Hematopoietic multipotent progenitor cell treated with erythropoietin and hydrocortisone succinate and interleukin-3 and kit ligand, for 4 days (in vitro differentiated cells): ENCODE measurements at places on chromosomes 12 and 14.
A peak's percentile ranks its signal among the peaks of the same experiment; 100 is the strongest.

DNA sequence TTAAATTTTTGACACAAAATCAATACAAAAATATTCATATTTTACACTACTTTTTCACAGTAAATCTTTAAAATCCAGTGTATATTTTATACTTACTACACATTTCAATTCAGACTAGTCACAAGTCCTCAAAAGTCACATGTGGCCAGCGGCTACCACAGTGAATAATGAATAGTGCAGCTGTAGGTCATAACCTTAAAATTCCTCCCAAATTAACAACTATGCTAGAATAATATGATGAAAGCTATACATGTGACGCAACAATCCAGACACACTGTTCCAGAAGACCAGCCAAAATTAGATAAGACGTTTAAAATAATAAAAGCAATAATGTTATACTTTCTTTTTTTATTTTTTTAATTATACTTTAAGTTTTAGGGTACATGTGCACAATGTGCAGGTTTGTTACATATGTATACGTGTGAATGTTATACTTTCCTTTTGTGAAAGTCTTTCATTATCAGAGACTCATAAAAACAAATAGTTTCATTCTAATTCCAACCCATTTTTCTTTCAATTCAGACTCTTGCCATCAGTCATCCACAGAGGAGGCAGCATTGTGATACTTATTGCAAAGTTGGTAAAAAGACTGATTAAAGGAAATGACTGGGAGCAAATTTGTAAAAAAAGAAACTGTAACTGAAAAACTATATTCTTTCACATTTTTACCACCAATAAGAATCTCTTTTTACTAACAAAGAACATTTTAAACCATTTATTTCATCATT lies 67.0 kb downstream of the C2CD5 start:
- DNase-seq = no peak

- DNase-seq = no peak
Observed at GRCh38 chr14:99069946-99070345, 202.1 kb downstream of the BCL11B start.

- DNase-seq = no peak
Observed at GRCh38 chr14:50453869-50454268, 57.2 kb upstream of the CDKL1 start.

- no peak for DNase-seq
Observed at GRCh38 chr14:92944976-92945375, 22.0 kb downstream of the CHGA start.

GRCh38 chr12:3101309-3102024 lies 24.3 kb downstream of the TSPAN9 start:
- no peak for DNase-seq

- no peak for DNase-seq
Observed at GRCh38 chr14:89811954-89812575, 142.5 kb downstream of the EFCAB11 start.

DNA sequence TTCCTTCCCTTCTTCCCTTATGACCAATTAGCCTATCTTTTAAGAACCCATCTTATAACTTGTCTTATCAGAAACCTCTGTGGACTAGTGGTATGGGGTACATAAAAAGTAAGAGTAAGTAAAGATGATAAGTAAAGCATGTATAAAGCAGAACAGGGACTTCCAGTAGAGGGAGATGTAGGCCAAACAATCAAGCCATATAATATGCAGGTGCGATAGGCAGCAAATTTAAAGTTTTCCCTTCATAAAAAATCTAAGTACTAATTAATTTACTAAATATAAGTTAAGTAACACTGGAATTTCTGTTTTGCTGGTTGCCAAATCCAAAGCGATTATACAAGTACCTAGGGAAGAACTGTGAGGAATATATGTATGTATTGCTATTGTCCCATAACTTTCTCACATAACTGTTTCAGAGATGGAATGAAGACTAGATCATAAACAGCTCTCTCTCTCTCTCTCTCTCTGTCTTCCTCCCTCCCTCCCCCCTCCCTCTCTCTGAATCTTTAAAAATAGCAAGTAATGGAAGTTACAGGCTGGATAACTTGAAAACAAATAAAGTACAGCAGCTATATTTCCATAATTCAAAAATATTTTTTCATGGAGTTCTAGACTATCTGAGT lies 25.7 kb downstream of the METTL25 start:
- DNase-seq = peak; percentile 52

DNA sequence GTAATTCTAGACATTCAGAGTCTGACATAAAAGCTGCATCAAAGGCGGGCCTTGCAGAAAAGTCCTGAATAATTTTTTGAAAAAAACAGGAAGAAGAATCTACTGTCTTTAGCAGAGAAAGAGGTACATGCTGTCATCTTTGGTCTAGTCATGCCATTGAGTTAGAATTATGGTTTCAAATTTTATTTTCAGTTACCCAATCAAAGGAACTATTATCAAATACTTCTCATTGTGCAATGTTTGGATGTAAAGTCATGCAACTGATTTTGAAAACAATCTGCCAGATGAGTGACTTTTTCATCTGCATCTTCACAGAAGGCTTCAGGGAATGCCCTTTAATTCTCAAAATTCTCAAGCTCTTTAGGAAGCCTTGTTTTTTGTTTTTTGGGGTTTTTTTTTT lies 803.5 kb downstream of the FLRT2 start:
- DNase-seq = peak; percentile 29

GRCh38 chr12:3223601-3224529 lies 146.7 kb downstream of the TSPAN9 start:
- DNase-seq = no peak

GRCh38 chr14:77458249-77458950 lies 507 bp downstream of the AHSA1 start:
- DNase-seq = peak; percentile 92

DNA sequence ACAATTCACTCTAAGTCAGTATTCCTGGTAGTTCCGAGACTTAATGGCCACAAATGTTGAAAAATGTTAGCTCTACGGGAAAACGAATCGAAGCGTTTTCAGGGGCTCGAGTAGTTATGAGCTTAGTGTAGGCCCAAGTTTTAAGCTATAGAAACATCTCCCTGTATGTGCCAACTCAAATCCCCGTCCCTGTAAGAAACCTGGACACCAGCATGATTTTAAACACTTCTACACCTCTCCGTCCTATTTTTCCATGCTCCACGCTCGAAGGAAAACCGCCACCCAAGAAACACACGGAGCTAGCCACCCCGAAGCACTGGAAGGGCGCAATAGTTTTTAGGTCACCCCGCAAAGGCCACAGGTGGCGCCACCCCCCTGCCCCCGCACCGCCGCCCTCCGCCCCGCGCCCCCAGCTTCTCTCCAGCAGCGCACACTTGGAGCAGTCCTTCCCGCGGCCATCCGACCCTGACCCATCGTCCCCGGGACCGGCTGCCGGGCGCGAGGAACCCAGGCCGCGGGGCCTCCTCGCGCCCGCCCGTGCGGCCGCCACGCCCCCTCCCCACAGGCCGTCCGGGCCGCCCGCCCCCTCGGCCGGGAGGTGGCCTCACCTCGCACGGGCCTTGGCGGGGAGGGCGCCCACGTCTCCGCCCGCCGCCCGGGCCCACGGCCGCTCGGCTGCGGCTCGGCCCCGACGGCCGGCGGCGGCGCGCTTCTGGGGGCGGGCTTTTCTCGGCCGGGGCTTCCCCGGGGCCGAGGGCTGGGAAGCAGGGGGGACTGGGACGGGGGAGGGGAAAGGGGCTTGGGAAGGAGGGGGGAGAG lies 522 bp downstream of the R3HDM2 start:
- DNase-seq = no peak

DNA sequence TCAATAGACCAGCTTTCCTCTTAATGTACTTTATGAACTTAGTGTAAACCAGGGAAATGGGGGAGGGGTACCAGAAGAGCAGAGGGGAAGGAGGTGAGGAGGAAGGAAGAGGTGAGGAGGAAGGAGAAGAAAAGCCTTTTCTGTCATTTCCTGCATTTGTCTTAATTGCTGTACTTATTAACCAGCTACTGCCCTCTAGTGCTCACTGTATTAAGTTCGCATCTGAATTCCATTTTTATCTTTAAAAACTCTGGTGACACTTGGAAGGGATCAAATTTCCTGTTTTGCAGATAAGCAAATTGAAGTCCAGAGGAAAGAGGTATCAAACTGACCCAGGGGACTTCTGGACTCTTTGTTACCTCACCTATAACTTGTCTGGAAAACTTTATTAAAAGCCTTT lies 22.2 kb downstream of the MANSC1 start:
- DNase-seq = peak; percentile 87

DNA sequence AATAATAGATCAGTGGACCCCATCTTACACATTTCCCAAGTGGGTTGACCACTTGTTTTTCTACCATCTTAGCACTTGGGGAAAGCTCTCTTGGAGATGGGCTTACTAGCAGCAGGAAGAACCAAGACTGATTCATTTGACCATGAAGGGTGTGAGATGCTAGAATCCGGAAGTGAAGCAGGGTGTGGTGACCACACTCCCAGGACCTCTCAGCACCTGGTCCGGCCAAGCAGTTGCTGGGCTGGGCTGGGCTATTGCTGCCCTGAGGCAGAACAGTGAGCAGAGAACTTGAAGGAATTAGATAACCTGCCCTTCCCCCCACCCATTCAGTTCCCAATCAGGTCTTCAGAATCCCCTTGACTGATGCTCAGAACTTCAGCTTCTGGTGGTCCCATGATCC lies 24.4 kb downstream of the ADCY6 start:
- DNase-seq = no peak

GRCh38 chr12:20030826-20031225 lies 337.5 kb upstream of the PDE3A start:
- DNase-seq = no peak

GRCh38 chr14:89912667-89913211 lies 41.8 kb downstream of the EFCAB11 start:
- DNase-seq = peak; percentile 48

DNA sequence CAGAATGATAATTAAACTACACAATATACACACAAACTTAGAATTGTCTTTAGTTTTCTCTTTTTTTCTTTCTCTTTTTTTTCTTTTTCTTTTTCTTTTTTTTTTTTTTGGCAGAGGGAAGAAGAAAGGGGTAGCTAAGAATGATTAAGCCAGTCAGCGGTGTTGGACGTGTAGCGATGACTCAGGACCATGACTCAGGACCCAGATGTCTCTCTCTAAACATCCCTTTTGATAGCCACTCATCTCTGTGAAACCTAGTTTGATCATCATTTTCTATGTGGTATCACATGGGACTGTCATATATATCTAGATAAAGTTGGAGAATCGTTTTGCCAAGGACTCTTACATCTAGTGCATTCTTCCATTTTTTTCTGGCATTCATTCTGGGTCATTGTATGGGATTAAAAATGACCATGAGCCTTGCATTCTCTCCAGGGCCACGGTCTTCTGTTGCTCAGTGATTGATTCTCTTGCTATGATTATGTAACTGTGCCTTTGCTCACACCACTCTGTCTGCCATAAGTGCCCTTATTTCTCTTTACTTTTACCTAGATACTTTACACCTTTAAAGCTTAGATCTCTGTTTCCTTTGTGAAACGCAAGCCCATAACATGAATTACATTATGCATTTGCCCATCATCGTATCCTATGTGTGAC lies 26.6 kb upstream of the NRXN3 start:
- peak; percentile 59 for DNase-seq

GRCh38 chr12:127013197-127013596 lies 1253.8 kb upstream of the TMEM132C start:
- no peak for DNase-seq

DNA sequence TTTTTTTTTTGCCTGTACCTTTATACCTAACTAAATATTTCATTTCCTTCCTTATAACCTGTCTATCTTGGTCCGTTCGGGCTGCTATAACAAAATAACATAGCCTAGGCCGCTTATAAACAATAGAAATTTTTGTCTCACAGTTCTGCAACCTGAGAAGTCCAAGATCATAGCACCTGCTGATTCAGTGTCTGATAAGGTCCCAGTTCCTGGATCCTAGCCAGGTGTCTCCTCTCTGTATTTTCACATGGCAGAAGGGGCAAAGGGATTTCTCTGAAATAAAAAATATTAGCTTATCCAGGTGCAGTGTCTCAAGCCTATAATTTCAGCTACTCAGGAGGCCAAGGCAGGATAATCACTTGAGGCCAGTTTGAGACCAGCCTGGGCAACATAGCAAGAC lies 1046.6 kb upstream of the USP15 start:
- no peak for DNase-seq

GRCh38 chr12:127293507-127294310 lies 973.3 kb upstream of the TMEM132C start:
- DNase-seq = peak; percentile 70

DNA sequence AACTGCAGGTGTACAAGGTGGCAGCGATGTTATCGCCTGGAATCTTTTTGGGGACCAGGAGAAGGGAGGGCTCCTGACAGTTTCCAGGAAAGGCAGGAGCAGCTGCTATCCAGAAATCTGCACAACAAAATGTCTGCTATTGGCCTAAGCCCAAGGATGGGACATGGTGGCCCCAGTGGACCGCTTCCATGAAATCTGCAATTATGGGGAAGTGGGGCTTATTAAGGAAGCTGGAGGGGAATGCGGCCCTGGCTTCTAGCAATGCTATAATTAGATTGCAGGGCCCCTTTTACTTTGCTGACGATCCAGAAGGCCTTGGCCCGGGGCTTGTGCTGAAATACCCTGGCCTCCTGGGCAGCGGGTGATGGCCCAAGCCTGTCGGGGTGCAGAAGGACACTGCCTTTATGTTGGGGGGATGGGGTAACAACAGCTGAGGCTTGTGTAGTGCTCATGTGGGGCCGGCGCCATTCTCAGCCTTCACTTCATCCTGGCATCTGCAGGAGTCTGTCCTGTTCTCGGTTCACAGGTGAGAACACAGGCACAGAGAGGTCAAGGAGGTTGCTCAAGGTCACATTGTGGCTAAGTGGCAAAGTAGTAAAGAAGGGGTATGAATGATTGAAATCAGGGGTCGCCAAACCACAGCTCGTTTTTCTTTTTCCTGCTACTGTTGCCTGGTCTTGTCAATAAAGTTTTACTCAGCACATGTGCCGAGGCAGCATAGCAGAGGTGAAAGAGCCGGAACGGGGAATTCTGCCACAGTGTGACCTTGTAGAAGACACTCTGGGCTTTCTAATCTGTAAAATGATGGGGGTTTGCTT lies 153.5 kb downstream of the RBM19 start:
- DNase-seq = no peak

GRCh38 chr12:114917307-114917706 lies 233.3 kb upstream of the TBX3 start:
- no peak for DNase-seq

DNA sequence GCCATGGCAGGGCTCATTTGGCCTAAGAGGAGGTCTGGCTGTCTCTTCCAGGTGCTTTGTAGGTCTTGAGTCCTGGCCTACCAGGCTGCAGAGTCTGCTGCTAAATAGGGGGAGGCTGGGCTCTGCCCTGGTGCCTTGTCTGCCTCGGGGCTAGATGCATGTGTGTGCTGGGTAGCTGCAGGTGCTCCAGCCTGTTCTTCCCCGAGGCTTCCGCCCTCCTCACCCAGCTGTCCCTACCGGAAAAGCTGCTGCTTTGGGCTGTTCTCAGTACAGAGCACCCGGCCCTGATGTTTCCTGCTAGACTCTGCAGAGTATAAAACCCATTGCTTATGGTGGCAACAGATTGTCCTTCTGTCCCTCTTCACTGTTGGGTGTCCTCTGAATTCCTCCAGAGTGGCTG lies 37.7 kb downstream of the RAB35 start:
- DNase-seq = no peak

- no peak for DNase-seq
Observed at GRCh38 chr14:67480011-67480410, 8.5 kb downstream of the TMEM229B start.
